ENCODE measurements at places on chromosomes 11 and 22.
A peak's percentile ranks its signal among the peaks of the same experiment; 100 is the strongest.

DNA sequence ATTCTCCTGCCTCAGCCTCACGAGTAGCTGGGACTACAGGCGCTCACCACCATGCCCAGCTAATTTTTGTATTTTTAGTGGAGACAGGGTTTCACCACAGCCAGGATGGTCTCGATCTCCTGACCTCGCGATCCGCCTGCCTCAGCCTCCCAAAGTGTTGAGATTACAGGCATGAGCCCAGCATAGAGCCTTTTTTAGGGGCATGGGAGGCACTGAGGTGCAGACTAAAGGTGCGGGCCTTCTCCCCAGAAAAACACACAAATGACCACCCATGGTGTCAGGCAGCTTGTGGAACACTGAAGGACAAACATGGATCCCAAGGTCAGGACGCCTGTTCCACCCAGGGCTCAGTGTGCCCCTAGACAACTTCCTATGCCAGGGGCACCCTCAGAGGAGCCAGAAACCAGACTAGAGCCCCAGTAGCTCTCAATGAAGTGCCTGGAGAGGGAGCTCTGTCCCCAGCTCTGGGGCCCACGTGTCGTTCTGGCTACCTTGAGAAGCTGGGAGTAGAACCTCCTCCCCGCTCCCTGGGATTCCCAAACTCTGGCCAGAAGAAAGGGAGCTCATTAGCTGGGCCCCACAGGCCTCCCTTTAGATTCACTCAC is 21.2 kb upstream of the CD5 start:
- no peak for DNase-seq

DNA sequence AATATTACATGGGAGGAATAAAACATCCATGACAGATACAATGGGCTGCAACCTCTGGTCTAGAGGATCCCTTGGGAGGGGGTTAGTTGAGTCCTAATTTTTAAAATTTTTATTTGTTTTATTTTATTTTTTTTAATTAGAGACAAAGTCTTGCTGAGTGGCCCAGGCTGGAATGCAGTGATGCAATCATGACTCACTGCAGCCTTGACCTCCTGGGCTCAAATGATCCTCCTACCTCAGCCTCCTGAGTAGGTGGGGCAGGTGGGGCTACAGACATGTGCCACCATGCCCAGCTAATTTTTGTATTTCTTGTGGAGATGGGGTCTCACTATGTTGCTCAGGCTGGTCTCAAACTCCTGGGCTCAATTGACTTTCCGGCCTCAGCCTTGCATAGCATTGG is 43.1 kb downstream of the FDX1 start:
- no peak for DNase-seq

- DNase-seq = no peak
Observed at GRCh38 chr22:47556473-47556872, 794.0 kb downstream of the TBC1D22A start.

DNA sequence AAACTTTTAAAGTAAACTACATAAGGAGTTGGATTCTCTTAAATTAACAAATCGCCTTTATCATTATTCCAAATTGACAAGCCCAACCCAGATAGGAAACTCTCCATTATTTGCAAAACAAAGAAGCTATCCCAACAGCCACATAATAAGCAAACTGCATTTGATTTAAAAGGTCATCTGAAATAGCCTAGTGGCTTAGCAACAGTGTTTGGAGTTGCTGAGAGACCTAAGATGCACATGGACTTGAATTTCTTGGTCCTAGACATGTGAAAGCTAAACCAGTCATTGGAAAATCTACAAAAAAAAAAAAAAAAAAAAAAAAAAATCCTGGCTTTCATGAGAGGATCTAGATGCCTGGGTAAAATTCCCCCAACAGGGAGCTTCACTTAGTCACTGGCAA is 69.5 kb downstream of the PRCP start:
- no peak for DNase-seq

DNA sequence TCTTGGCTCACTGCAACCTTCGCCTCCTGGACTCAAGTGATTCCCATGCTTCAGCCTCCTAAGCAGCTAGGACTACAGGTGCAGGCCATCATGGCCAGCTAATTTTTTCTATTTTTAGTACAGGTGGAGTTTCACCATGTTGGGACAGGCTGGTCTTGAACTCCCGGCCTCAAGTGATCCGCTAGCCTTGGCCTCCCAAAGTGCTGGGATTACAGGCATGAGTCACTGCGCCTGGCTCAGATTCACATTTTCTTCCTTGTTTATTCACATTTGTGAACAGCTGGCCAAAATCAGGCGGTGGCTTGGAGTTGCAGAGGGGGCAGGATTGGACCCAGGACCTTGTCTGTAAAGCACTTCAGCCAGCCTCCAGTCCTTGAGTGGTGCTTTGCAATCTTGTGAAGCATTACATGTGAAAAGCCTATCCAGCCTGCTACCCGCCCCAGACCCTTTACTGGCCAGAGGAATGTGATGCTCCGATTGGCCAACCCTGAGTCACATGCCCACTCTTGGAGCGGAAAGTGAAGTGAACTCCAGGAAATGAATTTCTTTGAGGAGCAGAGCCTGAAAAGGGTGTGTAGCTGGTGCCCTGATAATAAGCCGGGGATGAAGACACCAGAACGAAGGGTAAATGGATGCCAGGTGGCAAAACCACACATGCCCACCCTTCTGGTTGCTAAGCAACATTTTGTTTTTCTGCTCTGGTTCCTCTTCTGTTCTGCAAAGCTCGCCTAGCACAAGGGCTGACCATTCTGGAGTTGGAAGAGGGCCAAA is 62.6 kb upstream of the PTPRJ start:
- peak; percentile 69 for DNase-seq

DNA sequence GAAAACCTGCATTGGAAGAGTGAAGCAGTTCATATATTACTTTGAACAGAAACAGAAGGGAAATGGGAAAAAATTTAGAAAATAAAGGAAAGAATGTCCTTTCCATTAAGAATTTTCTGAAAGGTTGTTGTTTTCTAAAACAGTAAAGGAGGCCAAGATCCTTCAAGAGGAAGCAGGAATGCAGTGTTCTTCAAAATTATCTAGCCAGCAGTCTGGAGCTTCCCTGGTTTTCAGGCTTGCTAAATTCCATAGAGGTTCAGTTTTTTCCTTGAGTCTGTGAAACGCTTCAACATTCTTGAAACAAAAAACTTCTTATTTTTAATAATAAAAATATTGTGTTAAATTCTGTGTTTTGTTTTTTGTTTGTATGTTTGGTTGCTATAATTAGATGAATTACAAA is 189.0 kb upstream of the ANO3 start:
- no peak for DNase-seq

DNA sequence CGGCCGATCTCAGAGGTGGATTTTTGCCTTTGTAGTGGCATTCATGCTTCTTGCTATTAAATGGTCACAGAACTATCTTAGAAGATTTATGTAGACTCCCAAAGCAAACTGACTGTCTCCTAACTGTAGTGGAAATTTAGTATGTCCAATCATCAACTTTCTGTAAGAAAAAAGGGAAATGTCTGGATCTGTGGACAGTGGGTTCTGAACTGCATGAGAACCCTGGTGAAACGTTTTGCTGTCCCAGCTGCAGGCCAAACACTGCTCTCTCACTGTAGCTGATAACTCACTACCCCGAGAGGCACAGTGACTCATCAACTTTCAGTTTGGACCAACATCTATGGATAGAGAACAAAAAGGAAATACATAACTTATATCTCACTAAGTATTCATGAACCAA is 387.1 kb downstream of the SOX6 start:
- DNase-seq = no peak

GRCh38 chr22:46931881-46932280 is 169.4 kb downstream of the TBC1D22A start:
- no peak for DNase-seq

DNA sequence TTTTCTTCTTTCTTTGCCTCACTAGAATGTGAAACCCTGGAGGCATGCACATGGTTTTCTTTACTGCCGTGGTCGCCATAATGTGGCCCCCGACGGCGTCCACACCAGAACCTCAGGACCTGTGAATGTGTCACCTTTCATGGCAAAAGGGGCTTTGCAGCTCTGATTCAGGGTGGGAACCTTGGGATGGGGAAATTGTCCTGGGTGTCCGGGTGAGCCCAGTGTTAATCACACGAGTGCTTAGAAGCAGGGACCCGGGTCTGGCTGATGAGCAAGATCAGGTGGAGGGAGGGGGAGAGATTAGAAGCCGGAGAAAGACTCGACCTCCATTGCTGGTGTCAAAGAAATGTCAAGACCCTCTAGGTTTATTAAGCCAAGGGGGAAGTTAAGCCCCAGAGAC is 74.7 kb upstream of the SHISAL1 start:
- DNase-seq = no peak

GRCh38 chr22:24329453-24329852 is 58.8 kb downstream of the SPECC1L start:
- no peak for DNase-seq
